B cell (primary cell): ENCODE measurements at places on chromosomes 1 and 21.

DNA sequence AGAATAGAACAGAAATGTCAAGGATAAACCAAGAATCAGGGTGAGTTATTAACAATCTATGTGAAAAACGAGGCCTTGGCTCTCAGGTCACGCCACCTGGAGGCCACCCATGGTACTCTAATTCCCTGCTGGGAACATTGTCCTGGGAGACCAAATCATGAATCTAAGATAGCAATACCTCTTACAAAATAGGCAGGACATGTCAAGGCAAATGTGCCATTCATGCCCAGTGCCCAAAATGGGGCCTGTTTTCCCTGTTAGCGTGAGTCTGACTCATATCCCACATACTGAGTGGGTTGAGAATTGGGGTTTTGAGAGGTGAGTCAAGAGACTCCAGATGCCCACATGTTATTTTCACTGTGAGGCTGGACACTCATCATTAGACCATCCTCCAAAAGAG is 380.8 kb downstream of the HHIPL2 start:
- DNase-seq = peak; percentile 5

- DNase-seq = no peak
Observed at GRCh38 chr1:229817936-229818335, 191.9 kb downstream of the URB2 start.

DNA sequence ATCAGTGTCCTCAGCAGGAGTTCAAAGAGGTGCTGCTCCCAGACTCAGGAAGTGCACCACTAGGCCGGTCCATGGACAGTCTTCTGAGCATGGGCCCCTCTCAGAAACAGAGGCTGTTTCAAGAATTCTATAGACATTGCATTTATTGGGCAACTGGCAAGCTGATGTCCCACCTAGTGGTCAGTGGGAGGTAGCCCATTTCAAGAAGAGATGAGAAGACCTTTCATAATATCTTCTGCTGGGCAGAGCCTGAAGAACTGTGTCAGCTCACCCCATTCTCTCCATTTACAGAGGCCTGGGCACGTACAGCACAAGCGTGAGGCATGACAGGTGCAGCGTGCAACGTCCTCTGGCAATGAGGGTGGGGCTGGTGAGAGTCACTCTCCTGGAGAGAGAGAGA is 216.0 kb downstream of the DYRK1A start:
- DNase-seq = no peak

- DNase-seq = no peak
Observed at GRCh38 chr21:28614791-28615190, 377.9 kb downstream of the LTN1 start.

DNA sequence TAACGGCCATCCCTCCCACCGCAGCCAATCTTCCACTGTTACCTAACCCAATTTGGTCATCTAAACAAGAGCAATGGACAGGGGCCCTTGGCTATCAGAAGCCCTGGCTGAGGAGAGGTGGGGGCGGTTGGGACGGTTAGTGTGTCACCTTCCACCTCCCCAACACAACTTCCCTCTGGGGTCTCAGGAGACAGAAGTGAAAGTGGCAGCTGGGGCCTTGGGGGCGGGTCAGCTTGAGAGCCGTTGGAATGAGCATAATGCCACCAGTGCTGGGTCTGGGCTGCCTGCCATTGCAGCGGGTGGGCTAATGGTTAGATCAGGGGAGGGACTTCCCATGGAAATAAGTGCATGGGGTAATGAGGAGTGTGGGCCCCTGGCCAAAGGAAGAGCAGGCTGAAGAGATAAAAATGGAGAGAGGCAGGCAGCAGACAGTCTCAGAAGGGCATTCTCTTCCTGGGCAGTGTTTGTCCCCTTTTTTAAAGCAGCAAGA is 7.9 kb downstream of the MEF2D start:
- peak; percentile 85 for DNase-seq

- DNase-seq = no peak
Observed at GRCh38 chr21:14742119-14742518, 196.0 kb upstream of the SAMSN1 start.

DNA sequence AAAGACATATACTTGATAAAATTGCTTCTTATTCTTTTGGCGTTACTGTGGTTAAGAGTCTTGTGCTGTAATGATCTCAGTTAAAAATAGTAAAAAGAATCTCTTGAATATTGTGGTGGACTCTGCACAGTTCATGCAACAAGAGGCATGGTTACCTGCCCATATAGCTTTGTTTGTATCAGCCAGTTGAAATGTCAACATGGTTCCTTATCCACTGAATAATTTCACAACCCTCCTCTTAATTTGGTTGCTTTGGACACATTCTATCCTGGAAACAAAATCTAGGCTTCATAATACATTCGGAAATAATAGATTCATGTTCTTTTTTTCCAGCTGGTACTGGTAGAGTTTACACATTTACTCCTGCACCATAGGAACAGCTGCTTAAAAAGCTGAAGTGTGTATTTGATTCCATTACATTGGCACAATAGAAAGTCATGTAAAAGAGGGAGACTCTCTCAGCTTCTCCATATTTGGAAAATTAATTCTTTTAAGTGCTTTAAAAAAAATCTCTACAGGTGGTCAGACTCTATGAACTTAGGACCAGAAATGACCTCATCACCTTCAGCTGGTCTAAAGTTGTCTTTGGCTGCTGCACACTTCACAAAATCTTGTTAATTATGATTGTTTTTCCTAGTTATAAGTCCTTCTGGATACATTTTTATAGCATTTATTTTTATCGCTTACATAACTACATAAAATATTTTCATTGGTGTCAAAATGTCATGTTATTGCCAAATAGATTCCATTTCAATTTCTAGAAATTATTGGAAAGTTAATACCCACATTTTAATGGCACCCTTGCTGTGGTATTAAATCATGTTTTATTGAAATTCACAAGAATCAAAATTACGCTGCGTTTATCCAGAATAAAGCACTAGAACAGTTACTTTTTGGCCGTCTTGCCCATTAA is 100.2 kb downstream of the LTN1 start:
- DNase-seq = no peak

- peak; percentile 56 for DNase-seq
Observed at GRCh38 chr1:42747125-42747524, 7.1 kb upstream of the CLDN19 start.

DNA sequence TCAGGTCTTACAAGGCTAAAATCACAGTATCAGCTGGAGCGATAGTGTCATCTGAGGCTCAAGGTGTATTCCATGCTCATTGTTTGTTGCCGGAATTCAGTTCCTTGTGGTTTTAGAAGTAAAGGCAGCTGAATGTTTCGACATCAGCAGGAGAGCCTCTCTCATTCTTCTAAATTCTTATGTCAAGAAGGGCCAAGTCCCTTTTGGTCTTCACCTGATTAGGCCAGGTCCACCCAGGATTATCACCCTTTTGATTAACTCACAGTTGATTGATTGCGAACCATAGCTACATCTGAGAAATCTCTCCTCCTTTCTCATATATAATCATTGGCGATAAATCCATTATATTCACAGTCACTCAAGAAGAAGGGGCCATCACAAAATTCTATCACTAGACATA is 806.7 kb upstream of the PRMT6 start:
- no peak for DNase-seq

- no peak for DNase-seq
Observed at GRCh38 chr1:87869567-87869966, 540.9 kb downstream of the LMO4 start.

- no peak for DNase-seq
Observed at GRCh38 chr1:208929575-208929974, 653.9 kb upstream of the CAMK1G start.

- peak; percentile 49 for DNase-seq
Observed at GRCh38 chr21:37675202-37675801, 241.0 kb downstream of the KCNJ6 start.

DNA sequence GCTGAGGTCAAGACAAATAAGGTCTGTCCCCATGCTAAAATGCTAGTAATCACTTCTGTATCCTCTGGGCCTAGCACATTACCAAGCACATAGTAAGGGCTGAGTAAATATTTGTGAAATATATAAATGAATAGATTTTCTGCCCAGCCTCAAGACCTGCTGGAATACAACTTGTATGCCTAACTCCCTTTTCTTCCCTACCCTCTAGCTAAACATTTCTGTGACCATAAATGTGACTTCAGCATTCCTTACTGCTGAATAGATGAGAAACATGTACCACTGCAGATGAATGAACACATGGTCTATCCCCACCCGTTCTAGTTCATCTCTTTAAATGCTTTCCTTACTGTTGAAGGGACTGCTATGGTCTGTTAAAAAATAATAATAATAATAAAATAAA is 209.0 kb upstream of the HOOK1 start:
- no peak for DNase-seq

DNA sequence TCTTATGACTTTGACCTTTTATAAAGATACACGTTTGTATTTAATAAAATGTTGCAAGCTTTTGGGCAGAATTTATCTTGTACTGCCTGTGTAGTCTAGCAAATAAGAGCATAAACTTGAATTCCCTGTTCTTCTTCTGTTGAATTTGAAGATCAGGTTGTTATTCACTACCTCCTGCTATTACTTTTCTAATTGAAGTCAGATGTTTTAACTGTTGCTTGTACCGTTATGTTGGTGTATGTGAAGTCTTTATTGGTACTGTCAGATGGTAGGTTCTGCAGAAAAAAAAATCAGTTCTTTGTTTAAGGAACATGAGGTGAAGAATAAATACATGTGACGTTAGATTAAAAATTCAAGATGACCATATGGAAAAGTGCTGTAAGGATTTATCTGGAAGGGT is 69.1 kb downstream of the DYRK1A start:
- DNase-seq = no peak

- no peak for DNase-seq
Observed at GRCh38 chr1:150536836-150537731, 12.1 kb upstream of the ADAMTSL4 start.

DNA sequence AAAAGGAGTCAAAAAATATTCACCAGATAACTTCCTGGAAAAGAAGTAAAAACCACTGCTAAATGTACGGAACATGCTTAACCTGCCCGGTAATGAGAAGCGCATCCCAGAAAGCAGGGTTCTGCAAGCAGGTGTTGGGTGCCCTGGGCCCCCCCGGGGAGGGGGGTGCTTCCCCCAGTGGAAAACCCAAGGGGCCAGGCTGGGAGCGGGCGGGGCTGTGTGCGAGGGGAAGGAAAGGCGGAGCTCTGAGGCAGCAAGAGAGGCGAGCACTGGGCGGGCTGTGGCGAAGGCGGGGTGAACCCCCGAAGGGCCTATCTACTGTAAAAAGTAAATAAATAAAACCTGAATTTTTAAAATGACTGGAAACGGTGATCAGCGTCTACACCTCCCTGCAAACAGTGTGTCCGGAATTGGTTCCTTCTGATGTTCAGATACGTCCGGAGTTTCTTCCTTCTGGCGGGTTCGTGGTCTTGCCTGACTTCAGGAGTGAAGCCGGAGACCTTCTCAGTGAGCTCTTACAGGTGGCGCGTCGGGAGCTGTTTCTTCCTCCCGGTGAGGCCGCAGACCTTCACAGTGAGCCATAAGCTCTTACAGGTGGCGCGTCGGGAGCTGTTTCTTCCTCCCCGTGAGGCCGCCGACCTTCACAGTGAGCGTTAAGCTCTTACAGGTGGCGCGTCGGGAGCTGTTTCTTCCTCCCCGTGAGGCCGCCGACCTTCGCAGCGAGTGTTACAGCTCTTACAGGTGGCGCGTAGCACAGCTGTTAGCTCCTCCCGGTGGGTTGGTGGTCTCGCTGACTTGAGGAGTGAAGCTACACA is 13.4 kb downstream of the FTCD start:
- no peak for DNase-seq

DNA sequence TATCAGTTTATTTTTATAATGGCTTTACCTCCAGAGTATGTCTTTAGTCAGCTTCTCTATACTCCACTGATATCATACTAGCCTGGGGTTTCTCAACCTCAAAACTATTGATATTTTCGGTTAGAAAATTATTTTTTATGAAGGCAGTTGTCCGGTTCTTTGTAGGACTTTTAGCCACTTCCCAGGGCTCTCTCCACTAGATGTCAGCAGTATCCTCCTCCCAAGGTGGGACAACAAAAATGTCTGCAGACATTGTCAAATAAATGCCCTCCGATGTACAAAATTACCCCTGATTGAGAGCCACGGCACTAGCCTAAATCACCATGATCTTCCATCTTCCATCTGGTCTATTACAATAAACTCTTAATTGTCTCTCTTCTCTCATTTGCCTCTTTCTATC is 4.1 kb upstream of the GRIK1 start:
- DNase-seq = no peak

DNA sequence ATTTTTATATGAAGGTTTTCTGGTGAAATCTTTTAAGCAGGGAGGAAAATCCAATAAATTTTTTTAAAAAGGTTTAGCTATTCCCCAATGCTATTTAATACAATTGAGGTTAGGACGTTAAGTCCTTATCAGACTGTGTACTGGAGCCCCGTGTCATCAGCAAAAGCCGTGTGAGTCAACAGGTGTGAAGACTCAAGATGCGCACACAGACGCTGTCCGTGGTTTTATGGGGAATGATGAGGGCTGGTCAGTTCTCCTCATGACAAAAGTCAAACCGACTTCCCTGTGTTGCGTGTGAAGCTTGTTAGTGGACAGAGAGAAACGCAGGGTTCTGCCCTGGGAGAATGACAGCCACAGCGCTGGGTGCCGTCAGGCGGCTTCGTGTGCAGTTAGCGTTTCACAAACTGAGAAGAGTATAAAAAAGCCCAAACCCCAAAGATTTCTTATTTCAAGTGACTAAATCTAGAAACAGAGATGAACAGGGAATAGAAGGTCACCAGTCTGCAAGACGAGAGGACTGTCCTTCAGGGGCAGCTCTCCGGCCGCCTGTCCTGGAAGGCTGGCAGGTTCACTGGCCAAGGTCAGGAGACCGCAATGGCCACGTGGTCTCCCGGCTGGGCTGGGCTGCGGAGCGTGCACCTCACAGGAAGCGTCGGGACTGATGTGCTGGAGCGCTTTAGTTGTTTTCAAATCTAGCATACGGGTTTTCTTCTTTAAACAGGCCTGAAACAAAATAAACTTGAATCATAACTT is 22.4 kb downstream of the PTTG1IP start:
- no peak for DNase-seq

DNA sequence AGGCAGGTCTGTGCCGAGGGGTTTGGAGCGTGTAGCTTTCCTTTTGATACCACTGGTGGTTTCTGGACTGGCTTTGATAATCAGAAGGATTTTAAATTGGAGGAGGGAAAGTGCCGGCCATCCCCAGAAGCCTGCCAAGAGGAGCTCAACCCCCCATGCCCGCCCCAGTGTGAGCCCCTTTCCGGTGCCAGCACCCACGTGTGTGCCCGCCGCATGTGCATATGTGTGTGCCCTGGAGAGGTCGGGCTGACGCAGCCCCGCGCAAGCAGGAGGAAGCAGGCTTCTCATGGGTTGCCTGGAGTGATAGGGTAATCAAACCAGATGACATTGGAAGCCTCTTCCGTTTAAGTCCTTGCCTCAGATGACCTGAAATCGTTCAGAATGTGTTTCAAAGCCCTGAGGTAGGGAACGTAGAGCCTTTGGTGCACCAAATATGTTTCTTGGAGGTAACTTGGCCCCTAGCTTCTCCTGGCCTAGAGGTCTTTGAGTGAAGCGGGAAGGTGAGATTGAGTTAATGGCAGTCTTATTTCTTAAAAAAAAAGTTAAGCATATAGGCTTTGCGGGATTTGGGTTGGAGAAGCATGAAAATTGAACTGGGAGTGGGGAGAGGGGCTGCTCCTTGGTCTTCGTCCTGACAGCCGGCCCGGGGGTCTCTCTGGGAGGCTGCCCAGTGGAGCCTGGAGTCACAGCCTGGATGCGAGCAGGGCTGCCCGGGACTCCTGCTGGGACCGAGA is 34.1 kb upstream of the ARHGEF16 start:
- DNase-seq = no peak
